ENCODE measurements at places on chromosomes 6 and 20. TPM values are rescaled to one million over a fixed set of nuclear protein-coding genes. Genes with fewer than 3 reads are reported as not detected.

The ARG1 gene
- not detected for total RNA-seq

The ELOVL4 gene
- 0.67 TPM for total RNA-seq

The SULF2 gene
- 60.2 TPM for total RNA-seq

The ENPP3 gene
- total RNA-seq: 4.1 TPM

DNA sequence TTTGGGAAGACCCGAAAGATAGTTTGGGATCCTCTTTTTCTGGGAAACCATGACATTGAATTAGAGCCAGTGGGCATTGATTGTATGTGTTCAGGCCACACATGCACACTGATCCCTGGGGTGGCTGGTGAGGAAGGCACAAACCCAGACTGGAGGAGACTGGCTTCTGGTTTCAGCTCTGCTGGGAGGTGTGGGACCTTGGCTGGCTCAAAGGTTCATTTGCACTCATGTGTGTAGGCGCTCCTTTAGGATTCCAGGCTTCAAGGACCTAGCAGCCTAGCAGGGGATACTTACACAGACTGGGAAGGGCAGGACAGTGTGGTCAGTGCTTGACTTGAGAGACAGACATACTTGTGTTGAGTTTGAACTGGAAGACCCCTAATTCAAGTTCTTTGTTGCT, 7.2 kb downstream of the RIN2 start:
- DNase-seq: no peak

- DNase-seq: no peak
These were observed 15.8 kb upstream of the DEK start for GRCh38 chr6:18280084-18280483.

- DNase-seq: no peak
These were observed 211.0 kb downstream of the NFATC2 start for GRCh38 chr20:51331481-51331880.

GRCh38 chr6:35489995-35490791, 6.7 kb downstream of the TEAD3 start:
- no peak for DNase-seq

- DNase-seq: no peak
These were observed 10.5 kb upstream of the PLN start for GRCh38 chr6:118537574-118537973.

DNA sequence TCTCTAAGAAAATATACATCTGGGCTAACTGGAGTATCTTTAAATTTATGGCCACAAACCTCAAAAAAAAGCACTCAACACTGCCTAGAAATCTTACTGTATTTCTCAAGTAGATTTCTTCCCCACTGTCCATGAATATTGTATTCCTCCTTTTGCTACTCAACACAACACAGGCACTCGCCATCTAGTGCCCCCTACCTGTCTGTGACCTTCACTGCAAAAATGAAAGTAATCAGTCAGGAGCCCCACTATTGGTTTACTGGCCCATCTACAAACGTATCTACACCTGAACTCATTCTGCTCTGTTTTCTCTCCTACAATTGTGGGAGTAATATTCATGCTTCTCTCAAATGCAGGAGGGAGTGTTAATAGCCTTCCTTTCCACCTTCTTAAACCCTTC, 58.3 kb downstream of the LY86 start:
- no peak for DNase-seq

DNA sequence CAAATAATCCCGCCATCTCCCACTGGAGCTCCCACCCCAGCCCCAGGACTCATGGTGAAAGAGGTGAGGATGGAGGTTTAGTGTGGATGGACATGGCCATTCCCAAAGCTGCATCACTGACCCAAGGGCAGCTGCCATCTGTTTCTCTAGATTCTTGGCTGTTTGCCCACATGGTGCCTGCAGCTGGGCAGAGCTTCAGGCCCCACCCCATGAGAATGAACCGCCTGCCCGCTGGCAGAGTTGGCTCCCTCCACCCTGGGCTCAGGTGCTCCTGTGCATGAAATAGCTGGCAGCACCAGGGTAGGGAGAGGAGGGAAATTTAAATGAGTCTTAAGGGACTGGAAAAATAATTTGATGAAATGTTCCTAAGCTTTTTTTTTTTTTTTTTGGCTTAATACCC, 17.4 kb downstream of the SCML4 start:
- DNase-seq: no peak

Data from Peyer's patch (tissue), 4 donors.